ENCODE measurements at places on chromosomes 13 and 19. TPM values are rescaled to one million over a fixed set of nuclear protein-coding genes. Genes with fewer than 3 reads are reported as not detected.

- no peak for DNase-seq
These were observed 379.4 kb upstream of the DACH1 start for GRCh38 chr13:72246396-72246795.

Gene ELAVL1
- 164 TPM for total RNA-seq

Gene CEBPA
- total RNA-seq, result 0.34 TPM

GRCh38 chr19:6228551-6229215 lies 51.1 kb downstream of the MLLT1 start:
- no peak for DNase-seq

DNA sequence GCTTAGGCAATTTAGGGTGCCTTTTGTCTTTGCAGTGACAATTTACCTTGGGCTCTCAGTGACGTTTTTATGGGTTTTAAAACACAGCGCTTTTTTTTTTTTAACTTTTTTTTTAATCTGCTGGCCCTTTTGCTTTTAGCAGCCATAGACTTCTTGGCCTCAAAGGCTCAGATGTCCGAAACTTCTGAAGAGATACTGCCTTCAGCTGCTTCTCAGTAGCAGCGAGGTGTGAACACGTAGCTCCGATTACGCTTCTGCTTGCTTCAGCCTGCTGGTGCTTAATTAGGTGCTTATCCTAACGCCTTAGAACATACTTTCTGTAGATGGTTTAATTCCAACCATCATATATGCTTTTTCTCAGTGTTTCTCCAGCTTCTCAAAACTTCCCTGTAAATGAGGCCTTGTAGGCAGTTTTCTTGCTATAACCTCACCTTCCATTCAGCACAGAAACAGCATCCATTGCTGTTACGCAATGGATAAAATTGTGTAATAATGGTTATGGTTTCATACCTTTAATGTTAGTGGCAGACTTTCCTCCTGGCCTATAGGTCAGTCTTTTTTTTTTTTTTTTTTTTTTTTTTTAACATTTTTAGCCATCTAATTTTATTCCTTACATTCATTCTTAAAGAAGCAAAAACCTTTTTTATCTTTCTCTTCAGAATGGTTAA lies 723.9 kb downstream of the GPC5 start:
- DNase-seq, result no peak

- DNase-seq, result no peak
These were observed 11.1 kb downstream of the SAE1 start for GRCh38 chr19:47141695-47142094.

- no peak for DNase-seq
These were observed 80.9 kb upstream of the ADGRE5 start for GRCh38 chr19:14300303-14300702.

GRCh38 chr13:41603917-41604316 lies 146.6 kb downstream of the RGCC start:
- no peak for DNase-seq

- no peak for DNase-seq
These were observed 549.6 kb upstream of the SLC10A2 start for GRCh38 chr13:103615771-103616170.

GRCh38 chr13:109784590-109785140 lies 1.7 kb downstream of the IRS2 start:
- DNase-seq, result peak; percentile 69

Gene CCDC8
- total RNA-seq, result not detected

Gene LCP1
- total RNA-seq, result 1,019 TPM

- no peak for DNase-seq
These were observed 28.7 kb upstream of the FRY start for GRCh38 chr13:32002873-32003272.

- peak; percentile 13 for DNase-seq
These were observed 347.4 kb downstream of the LIG4 start for GRCh38 chr13:107867701-107868661.

GRCh38 chr13:43905435-43906031 lies 25.8 kb downstream of the LACC1 start:
- DNase-seq, result peak; percentile 33

All from activated CD8-positive, alpha-beta T cell treated with anti-CD3 and anti-CD28 coated beads for 36 hours (primary cell).